Stomach (tissue), 19 donors: ENCODE measurements at places on chromosomes 1 and 21. TPM values are rescaled to one million over a fixed set of nuclear protein-coding genes. Genes with fewer than 3 reads are reported as not detected.

- DNase-seq, result no peak
Observed at GRCh38 chr1:44661781-44662682, 12.2 kb downstream of the TMEM53 start.

GRCh38 chr1:109089242-109090015 is 1.1 kb upstream of the TMEM167B start:
- DNase-seq, result peak; percentile 85

DNA sequence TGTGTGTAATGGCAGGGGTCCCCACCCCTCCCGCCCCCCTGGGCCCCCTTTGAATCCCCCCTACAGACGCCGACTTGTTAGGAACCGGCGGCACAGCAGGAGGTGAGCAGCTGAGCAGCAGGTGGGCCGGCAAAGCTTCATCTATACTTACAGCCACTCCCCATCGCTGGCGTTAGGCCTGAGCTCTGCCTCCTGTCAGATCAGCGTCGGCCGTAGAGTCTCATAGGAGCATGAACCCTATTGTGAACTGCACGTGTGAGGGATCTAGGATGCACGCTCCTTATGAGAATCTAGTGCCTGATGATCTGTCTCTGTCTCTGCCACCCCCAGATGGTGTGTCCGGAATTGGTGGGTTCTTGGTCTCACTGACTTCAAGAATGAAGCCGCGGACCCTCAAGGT is 14.9 kb upstream of the VPS26C start:
- peak; percentile 45 for DNase-seq

- DNase-seq, result peak; percentile 17
Observed at GRCh38 chr1:10432910-10433700, 2.9 kb downstream of the CENPS start.

TP73 gene
- total RNA-seq, result not detected

OR6N1 gene
- not detected for total RNA-seq

CTSK gene
- 12.2 TPM for total RNA-seq

SMIM11 gene
- not detected for total RNA-seq
